H54 (cell line): ENCODE measurements at places on chromosomes 1 and 21.

GRCh38 chr1:44721485-44722361 lies 9.2 kb downstream of the RNU5D-1 start:
- DNase-seq: peak; percentile 98

GRCh38 chr1:7454052-7454815 lies 316.9 kb upstream of the VAMP3 start:
- DNase-seq: peak; percentile 24

DNA sequence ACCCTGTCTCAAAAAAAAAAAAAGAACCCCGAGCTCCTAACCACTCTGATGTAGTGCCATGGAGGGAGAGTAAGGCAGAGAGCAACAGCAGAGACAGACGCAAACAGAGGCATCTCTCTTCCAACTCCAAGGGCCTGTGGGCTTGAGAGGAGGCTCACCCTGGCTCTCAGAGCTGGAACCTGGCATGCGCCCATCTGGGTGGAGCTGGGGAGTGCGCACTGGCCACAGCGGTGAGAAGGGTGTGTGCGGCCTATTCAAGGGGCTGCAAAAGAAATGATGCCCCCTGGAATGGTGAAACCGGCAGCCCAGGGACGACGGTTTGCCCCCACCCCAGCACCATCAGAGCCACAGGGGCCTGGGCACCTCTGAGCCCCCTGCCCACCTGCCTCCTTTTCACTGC lies 17.6 kb downstream of the COL8A2 start:
- DNase-seq: no peak

- DNase-seq: no peak
These were observed 26.8 kb upstream of the CNN3 start for GRCh38 chr1:94953746-94954145.

DNA sequence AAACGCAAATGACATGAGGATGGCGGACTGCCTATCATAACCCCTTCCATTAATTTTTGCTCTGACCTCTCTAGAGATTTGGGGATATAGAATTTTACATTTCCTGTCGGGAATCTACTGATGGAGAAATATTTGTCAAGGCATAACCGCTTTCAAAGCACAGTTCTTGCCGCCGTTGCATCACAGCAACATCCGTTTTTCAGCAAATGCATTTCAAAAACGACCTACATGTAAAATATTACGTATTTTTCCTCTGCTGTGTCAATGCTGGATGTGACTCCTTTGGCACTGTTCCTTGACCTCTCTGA lies 4.9 kb downstream of the MIER1 start:
- no peak for DNase-seq

- DNase-seq: no peak
These were observed 59.2 kb downstream of the NPHP4 start for GRCh38 chr1:5933050-5933449.

- DNase-seq: no peak
These were observed 45.9 kb downstream of the SYT14 start for GRCh38 chr1:209983953-209984352.

DNA sequence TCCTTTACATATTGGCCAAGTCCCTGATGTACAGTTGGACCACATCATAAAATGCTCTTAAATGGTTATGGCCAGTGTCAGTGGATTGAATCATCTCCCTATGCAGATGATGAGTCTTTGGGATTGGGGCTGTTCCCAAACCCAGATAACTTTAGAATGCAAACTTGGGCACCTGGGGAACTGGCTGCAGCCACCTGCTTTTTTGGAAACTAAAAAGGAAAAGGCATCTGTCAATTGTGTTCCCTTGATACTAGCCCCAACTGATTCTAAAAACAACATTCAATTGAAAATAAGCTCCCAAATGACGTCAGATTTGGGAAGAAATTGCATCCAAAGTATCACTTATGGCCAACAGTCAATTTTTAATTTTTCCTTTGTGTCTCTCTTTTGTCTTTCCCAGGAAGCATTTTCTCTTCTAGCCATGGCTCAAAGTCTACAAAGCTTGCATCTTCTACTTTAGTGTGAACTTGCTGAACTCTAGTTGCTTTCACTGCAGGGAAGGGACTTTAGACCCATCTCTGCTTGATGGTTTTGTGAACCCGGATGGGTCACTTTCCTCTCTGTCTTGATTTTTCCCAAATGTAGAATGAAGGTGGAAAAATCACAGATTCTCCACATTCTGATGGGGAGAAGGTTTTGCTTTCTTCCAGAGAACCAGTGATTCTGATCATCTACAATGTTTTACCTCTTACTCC lies 402.3 kb upstream of the USP24 start:
- DNase-seq: no peak
